ENCODE measurements at places on chromosomes 1 and 21. TPM values are rescaled to one million over a fixed set of nuclear protein-coding genes. Genes with fewer than 3 reads are reported as not detected.

The BSND gene
- not detected for total RNA-seq

- no peak overlapping the region for H3K4me3 ChIP-seq
- H3K4me1 ChIP-seq = no peaks in the 10 kb centered on the region
- H3K36me3 ChIP-seq = no peaks in the 10 kb centered on the region
- no peak for DNase-seq
- H3K27ac ChIP-seq = no peak overlapping the region
These were observed 21.7 kb upstream of the VASH2 start for GRCh38 chr1:212928323-212929291.

GRCh38 chr1:100395913-100396312 is 43.6 kb downstream of the CDC14A start:
- H3K27ac ChIP-seq = peak overlapping the region; percentile 5
- no peaks in the 10 kb centered on the region for H3K27me3 ChIP-seq
- peaks cover 63% of the 10 kb centered on the region for H3K36me3 ChIP-seq

DNA sequence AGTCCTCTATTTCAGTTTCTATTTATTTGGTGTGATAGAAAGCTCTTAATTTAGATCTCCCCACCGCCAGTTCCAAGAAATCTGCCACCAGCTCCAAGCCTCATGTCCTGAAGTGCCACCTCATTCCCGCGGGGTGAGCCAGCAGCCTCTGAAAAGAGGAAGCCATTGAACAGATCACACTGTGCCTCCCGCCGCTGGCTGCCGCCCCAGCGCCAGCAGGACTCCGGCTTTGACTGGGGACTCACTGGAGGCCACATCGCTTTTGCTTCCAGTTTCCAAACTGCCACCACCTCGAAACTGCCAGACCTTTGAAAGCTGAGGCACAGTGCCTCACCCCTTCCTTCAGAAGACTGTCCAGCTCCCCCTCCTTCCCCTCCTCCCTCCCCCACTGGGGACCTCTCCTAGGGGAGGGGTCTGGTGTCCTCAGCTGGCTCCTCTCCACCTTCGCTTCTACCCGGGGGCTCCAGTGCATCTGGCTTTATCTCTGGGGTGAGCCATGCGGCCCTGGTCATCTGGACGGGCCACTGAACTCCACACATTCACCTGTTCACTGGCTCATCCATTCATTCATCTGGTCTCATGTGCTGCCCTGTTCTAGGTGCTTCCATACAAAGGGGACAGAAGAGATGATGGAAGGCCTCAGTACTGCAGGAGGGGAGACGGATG is 58.9 kb downstream of the VPS26C start:
- no peaks in the 10 kb centered on the region for H3K27me3 ChIP-seq
- no peak overlapping the region for H3K4me3 ChIP-seq
- peak; percentile 68 for DNase-seq
- H3K4me1 ChIP-seq = peaks cover 12% of the 10 kb centered on the region
- peak overlapping the region; percentile 53 for H3K27ac ChIP-seq
- H3K36me3 ChIP-seq = no peaks in the 10 kb centered on the region

DNA sequence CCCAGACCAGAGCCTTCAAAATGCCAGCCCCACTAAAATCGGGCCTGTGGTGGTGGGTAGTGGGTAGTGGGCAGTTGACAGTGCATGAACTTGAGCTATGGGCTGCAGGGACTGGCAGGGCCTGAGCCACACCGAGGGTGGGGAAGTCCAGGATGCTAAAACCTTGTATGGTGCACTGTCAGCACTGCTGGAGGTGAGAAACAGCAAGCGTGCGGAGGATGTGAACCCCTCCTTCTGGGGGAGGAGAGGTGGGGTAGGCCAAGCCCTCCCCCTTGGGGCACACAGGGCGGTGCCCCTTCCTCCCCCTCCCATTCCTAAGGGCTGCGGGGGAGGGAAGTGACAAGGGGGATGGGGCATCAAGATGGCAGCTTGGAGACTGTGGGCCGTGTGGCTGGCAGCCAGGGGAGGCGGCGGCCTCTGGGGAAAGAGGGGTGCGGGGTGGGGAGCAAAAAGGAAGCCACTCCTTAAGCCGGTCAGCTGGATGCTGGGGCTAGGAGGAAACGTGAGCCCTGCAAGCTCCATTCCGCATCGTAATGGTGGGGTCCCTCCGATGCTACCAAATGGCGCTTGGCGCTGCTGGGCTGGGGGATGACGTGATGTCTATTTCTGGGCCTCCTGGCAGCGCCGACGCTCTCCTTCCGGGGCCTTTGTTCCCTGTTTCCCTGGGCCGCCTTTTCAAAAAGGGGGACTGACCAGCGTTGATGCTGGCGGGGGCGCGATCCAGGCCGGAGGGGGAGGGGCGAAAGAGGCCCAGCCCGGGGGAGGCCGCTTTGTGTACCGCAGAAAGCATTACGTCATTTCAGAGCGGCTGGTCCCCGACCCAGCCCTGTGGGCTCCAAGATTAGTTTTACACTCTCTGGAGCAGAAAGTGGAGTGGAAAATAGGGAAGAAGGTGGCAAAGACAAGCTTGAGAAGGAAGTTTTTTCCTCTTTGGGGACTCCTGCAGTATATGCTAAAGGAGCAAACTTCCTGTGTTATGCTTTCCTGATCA is 809 bp downstream of the SYT11 start:
- H3K4me1 ChIP-seq = peaks cover 14% of the 10 kb centered on the region
- peak overlapping the region; percentile 30 for H3K4me3 ChIP-seq

DNA sequence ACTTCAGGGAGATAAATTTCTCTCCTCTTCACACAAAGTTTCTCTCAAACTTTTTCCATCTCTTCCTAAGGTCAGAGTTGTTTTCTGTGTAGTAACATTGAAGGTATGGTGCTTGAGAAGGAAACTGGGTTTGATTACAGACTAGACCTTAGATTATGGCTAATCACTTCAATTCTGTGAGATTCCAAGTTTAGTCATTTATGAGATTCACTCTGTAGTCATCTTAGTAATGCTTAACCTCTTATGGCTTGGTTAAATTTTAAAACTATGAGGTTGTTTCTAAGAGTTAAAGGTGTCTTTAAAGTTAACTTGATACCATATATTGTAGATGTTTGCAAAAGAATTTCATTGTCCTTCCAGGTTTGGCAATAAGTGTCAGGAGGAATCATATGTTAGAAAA is 1092.2 kb downstream of the KCNT2 start:
- no peak overlapping the region for H3K27ac ChIP-seq
- H3K36me3 ChIP-seq = no peaks in the 10 kb centered on the region
- H3K4me3 ChIP-seq = no peak overlapping the region
- DNase-seq = no peak

DNA sequence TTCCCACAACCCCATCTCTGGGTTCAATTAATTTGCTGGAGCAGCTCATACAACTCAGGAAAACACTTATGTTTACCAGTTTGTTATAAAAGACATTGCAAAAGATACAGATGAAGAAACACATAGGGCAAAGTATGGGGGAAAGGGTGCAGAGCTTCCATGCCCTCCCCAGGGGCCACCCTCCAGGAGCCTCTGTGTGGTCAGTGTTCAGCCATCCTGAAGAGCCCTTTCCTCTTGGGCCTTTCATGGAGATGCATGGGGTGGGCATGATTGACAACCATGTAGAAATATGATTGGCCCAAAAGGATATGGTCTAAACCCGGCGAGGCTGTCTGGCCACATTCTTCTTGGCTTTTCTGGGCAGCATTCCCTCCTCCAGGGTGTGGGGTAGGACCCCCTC is 56.8 kb upstream of the PDE9A start:
- DNase-seq = no peak
- H3K27me3 ChIP-seq = peaks cover 78% of the 10 kb centered on the region
- no peaks in the 10 kb centered on the region for H3K4me1 ChIP-seq

GRCh38 chr1:55868026-55868425 is 652.9 kb upstream of the USP24 start:
- no peaks in the 10 kb centered on the region for H3K4me1 ChIP-seq
- H3K36me3 ChIP-seq = no peaks in the 10 kb centered on the region
- no peak for DNase-seq
- H3K27me3 ChIP-seq = no peaks in the 10 kb centered on the region
- H3K4me3 ChIP-seq = no peak overlapping the region

- no peaks in the 10 kb centered on the region for H3K36me3 ChIP-seq
- H3K4me1 ChIP-seq = 0 out of 2 replicates have a peak, but pooled peaks cover 2% of the 10 kb centered on the region
- H3K27ac ChIP-seq = no peak overlapping the region
- H3K27me3 ChIP-seq = peaks cover 49% of the 10 kb centered on the region
- no peak for DNase-seq
- no peak overlapping the region for H3K4me3 ChIP-seq
These were observed 27.7 kb downstream of the PADI3 start for GRCh38 chr1:17276568-17276967.
